ENCODE measurements at places on chromosomes 2 and 18.
A peak's percentile ranks its signal among the peaks of the same experiment; 100 is the strongest.

DNA sequence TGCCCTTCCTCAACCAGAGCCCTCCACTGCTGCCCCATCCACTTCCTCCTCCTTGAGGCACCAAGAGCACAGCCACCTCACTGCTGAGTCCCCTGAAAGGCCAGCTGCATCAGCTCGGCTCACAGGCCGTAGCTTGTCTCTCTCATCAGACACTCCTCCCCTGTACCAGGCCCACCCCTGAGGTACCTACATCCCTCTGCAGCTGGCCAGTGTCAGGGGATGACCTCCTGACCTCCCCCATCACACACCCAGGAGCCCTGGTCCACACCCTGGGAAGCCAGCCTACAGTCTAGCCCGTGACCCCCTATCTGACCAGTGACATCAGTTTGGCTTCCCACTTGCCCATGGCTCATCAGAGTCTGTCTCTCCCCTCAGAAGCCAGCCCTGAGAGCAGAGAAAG, 205.6 kb downstream of the TNS1 start:
- no peak for DNase-seq

DNA sequence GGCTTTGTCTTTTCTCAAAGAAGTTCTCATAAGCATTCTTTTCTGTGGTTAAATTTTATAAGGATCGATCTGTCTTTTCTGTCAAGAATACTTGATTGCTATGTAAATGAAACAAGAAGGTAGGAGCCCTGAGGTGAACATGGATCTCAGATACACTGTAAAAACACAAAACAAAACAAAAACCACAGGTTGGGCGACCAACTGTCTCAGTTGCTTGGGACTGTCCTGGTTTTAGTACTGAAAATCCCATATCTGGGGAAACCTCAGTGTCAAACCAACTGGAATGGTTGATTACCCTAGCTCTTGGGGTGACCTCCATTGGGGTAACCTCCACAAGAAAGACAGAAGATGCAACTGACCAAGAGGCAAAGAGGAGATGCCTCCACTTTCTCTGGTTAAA, 55.8 kb upstream of the TMEM178A start:
- DNase-seq: no peak

GRCh38 chr2:210007895-210008294, 5.5 kb downstream of the RPE start:
- no peak for DNase-seq

- DNase-seq: no peak
These were observed 470.8 kb upstream of the VRK2 start for GRCh38 chr2:57575700-57576268.

- peak; percentile 66 for DNase-seq
These were observed 244.5 kb upstream of the ID2 start for GRCh38 chr2:8437228-8437948.

GRCh38 chr2:239039479-239039861, 191.6 kb downstream of the TWIST2 start:
- no peak for DNase-seq

- peak; percentile 46 for DNase-seq
These were observed 222.8 kb downstream of the SOX11 start for GRCh38 chr2:5914811-5915611.

- no peak for DNase-seq
These were observed 30.2 kb downstream of the MEIS1 start for GRCh38 chr2:66464930-66465637.

DNA sequence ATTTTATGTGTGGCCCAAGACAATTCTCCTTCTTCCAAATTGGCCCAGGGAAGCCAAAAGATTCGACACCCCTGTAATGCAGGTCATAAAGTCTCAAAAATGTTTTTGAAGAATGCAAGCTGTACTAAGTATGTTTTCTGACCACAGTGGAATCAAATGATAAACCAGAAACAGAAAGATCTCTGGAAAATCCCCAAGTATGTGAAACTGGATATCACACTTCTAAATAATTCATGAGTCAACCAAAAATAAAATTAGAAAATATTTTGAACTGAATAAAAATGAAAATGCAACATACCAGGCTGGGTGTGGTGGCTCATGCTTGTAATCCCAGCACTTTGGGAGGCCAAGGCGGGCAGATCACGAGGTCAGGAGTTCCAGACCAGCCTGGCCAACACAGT, 34.1 kb upstream of the UBE2F start:
- no peak for DNase-seq

- DNase-seq: peak; percentile 84
These were observed 46.1 kb downstream of the TACR1 start for GRCh38 chr2:75153221-75153620.

GRCh38 chr2:105544591-105545377, 145.9 kb upstream of the FHL2 start:
- no peak for DNase-seq

- no peak for DNase-seq
These were observed 54.9 kb upstream of the ITPRID2 start for GRCh38 chr2:181836583-181836982.

DNA sequence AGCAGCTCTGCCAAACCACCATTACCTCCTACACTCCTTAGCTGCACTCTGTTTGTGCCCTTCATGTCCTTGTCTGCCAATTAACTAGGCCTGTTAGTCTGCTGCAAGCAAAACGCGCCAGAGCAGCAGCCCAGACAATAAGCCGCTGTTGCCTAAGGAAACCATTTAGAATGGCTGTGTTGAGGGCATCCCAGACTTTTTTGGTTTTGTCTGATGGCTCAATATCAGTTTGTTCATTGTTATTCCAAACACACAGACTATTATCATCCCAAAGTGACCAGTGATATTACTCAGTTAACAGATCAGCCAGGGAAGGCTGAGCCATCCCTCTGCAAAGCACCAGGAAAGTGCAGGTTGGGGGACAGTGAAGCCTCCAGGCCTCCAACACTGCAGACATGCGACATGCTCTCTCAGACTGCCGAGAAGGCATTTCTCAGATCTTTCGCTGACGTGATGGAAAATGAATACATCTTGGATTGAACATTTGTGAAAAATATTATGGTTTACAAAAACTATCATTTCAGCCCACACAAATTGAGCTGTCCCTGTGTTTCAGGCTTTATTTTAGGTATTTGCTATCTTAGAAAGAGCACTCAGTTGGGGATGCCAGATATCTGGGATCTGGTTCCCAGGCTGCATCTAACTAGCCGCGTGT, 182.0 kb upstream of the HNRNPA3 start:
- DNase-seq: no peak

GRCh38 chr18:54159906-54160305, 64.6 kb downstream of the MBD2 start:
- no peak for DNase-seq

- DNase-seq: no peak
These were observed 3.1 kb downstream of the GYPC start for GRCh38 chr2:126658905-126659561.

DNA sequence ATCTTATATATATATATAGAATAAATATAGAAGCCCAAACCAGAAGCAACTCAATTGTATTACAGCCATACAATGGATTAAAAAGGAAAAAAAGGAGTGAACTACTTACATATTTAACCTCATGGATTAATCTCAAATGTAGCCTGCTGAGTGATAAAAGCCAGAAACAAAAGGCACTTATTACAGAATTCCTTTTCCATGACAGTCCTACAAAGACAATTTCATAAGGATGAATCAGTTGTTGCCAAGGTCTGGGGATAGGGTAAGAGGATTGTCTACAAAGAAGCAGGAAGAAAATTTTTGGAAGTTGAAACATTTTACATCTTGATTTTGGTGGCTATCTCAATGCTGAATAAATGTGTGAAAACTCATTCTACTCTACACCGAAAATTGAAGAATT, 103.9 kb upstream of the DCC start:
- no peak for DNase-seq

DNA sequence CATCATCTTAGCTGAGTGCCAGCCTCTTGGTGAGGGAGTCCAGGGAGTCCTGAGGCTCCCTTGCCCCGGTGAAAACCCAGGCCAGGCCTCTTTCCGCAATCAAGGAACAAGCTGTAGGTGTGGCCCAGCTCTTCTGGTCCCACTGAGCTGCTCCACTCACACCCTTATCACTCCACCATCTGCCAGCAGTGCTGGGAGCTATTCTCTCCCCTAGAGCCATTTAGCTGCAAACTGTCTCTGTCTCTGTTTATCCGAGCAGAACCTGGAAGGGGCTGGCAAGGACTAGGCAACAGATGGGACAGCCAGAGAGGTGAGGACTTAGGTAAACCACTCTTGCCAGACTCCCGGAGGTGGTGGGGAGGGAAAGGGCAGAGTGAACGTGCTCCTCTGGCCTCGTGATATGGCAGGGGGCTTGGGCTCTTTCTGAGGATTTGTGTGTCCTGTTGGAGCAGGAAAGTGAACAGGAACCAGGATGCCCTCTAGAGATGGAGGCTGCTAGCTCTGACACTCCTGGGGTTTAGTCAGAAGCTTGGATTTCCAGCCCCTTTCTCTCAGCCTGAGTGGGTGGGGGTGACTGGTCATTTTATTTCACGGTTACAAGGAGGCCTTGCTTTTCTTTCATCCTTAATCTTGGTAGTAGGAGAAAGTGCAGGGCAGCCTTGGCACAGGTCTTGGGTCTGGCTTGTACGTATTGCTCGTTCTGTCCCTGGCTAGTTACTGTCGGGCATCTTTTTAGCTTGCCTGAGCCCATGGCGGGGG, 19.6 kb downstream of the B3GNT2 start:
- DNase-seq: no peak

DNA sequence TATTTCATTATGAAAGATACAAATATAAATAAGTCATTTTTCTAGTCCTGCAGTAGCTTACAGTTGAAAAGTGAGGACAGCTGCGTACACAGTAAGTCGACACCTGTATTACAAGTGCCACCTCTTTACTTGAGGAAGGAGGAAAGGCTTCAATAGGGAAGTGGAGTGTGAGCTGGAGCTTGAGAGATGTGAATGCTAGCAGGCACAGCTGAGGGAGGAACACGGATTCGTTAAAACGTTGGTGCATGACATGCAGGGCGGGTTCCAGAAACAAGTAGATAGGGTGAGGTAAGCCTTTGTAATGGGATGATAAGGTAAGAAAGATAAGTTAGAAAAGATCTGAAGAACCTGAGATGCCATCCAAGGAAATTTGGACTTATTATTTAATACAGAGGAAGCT, 98.1 kb upstream of the CSRNP3 start:
- DNase-seq: peak; percentile 94

DNA sequence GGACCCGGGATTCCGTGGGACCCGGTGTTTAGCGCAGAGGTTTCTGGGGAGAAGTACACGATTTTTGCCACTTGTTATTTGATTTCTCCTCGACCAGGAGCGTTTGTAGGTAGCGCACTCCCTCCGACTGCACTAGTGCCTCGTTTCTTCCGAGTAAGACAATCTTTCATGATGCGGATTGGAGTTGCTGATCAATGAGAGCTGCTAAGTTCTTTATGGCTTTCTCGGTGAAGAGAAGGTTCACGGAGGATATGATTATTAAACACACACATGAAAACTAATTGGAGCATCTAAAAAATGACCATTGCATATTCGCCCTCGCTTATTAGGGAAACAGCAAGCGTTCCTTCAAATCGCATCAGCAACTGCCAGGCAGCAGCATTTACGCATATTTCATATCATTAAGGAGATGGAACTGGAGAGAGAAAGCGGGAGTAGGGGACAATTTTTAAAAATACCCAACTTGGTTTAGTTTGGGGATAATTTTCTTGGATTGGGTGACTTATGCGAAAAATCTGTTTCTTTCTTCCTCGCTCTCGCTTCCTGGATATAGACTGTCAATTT, 616 bp downstream of the EML6 start:
- DNase-seq: peak; percentile 45

GRCh38 chr2:215262741-215263362, 49.0 kb upstream of the ATIC start:
- no peak for DNase-seq

DNA sequence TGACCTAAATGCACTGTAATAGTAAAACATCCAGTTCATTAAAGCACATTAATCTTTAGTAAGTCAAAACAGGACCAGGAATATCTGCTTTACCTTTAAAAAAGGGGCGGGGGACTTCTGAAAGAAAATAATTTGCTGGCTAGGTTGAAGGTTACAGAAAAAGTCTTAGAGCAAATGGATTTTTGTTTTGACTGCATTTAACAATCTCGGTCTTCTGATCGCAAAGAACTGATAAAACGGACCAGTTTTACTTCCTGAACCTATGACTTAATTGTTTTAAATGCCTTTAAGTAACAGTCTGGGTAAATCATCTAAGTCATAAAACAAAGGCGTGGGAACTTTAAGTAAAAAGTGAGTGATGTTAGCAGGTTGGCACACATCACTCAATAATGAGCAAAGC, 783 bp downstream of the BUB1 start:
- no peak for DNase-seq

- no peak for DNase-seq
These were observed 23.4 kb upstream of the PAX3 start for GRCh38 chr2:222322236-222322635.
